Endothelial cell of coronary artery (primary cell): ENCODE measurements at places on chromosomes 1 and 21. TPM values are rescaled to one million over a fixed set of nuclear protein-coding genes. Genes with fewer than 3 reads are reported as not detected.

Gene SLC30A2
- total RNA-seq = not detected in 2 replicates

Gene CATSPERE
- total RNA-seq = 0.28 and 0.45 TPM in 2 replicates

Gene SPATA46
- not detected in 2 replicates for total RNA-seq

Gene TNFRSF25
- total RNA-seq = 12.5 and 16.4 TPM in 2 replicates

Gene TTLL10
- not detected in 2 replicates for total RNA-seq

Gene BGLAP
- 0.19 and 0.27 TPM in 2 replicates for total RNA-seq

Gene APCS
- total RNA-seq = not detected in 2 replicates

Gene SPATA21
- total RNA-seq = not detected in 2 replicates

Gene TARBP1
- total RNA-seq = 15.5 and 18.8 TPM in 2 replicates

Gene FMN2
- total RNA-seq = 0.28 TPM in 1 of 2 replicates, not detected in the other

Gene SPRR2E
- total RNA-seq = not detected in 2 replicates

Gene CFAP74
- total RNA-seq = not detected in 2 replicates

Gene TLR5
- total RNA-seq = 0.09 TPM in 2 replicates

Gene CD1E
- total RNA-seq = not detected in 2 replicates

Gene VWA5B1
- total RNA-seq = not detected in 2 replicates

Gene SELP
- 0.47 and 4.1 TPM in 2 replicates for total RNA-seq

Gene FMO4
- 0.36 and 0.47 TPM in 2 replicates for total RNA-seq

Gene GBP2
- total RNA-seq = 29.8 and 52.1 TPM in 2 replicates

Gene PTPN22
- total RNA-seq = 1.0 and 3.7 TPM in 2 replicates
